Activated CD4-positive, alpha-beta T cell treated with anti-CD3 and anti-CD28 coated beads, Interleukin-2, amount 10 ng/mL, durations not matched to agents 24 days and 14 days (primary cell): ENCODE measurements at places on chromosomes 3 and 15.
A peak's percentile ranks its signal among the peaks of the same experiment; 100 is the strongest.

GRCh38 chr3:32438596-32439344, 47.1 kb downstream of the CMTM7 start:
- DNase-seq = no peak

DNA sequence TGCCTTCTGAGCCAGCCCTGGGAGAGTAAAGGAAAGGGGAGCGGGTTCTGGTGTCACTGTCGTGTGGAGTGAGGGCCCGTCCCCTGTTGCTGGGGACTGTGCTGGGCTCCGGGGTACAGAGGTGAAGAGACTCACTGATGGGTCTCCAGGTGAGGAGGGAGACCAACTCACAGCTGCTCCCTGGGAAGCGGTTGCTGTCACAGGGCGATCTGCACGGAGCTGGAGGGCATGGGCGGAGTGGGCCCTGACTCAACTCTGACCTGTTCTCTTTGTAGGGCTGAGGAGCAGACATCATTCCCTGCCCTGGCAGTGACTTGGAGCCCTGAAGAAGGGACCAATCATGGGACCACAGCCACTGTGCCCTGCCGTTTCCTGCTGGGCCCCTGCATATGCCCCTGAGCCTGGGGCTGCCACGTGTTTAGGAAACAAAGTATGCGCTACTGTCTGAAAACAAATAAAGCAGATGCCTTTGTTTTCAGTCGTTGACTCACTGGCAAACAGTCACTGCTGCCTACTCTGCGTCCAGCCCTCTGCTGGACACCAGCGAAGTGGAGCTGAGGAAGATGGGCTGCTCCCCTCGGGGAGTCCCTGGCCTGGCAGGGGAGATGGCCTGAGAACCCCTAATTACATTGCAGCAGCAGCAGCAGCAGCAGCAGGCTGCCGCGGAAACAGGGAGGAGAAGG, 22.9 kb upstream of the PLXNA1 start:
- DNase-seq = no peak

- no peak for DNase-seq
Measured at GRCh38 chr15:31470756-31471155, 144.1 kb downstream of the KLF13 start.

- peak; percentile 89 for DNase-seq
Measured at GRCh38 chr3:33074217-33075067, 22.5 kb downstream of the GLB1 start.

- no peak for DNase-seq
Measured at GRCh38 chr15:51620641-51621040, 1.9 kb downstream of the DMXL2 start.

DNA sequence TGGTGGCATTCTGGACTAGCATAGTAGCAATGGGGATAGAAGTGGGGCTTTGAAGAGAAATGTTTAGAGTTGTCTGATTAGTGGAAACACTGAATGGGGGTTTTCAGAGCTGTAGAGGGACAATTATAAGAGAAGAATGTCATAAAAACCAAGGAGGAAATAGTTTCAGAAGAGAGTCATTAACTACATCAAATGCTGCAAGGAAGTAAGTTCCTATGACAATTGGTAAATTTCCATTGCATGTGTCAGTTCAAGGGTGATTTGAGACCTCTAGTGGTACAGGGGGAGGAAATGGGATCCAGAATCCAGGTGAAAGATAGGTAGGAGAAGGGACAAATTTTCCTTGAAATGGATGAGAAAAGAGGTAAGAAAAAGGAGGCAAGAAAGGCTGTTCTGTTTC, 68.3 kb upstream of the TBC1D5 start:
- peak; percentile 14 for DNase-seq

- DNase-seq = no peak
Measured at GRCh38 chr3:22263042-22263441, 512.0 kb upstream of the ZNF385D start.

- no peak for DNase-seq
Measured at GRCh38 chr3:25861566-25861965, 71.7 kb downstream of the OXSM start.

DNA sequence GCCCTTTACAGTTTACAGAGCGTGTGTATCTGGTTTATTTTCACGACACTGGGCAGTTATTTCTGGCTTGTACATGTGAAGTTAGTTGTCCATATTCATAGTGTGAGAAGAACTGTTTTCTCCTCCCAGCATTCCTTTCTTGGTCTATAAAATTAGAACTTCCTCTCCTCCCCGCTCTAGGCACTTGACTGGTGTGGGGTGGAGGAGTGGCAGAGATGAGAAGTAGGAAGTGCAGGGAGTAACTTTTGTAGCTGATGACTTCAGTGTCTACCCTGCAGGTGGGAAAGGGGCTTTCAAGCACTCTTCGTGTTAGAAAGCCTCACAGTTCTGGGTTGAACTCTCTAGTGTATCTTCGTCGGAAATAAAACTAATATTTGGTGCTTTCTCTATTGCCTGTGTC, 13.4 kb downstream of the APOD start:
- no peak for DNase-seq

GRCh38 chr3:194421-194820, 2.1 kb upstream of the CHL1 start:
- DNase-seq = no peak

- DNase-seq = no peak
Measured at GRCh38 chr15:35067496-35068347, 17.4 kb downstream of the NANOGP8 start.

- DNase-seq = no peak
Measured at GRCh38 chr3:64223791-64224745, 1.2 kb downstream of the PRICKLE2 start.

DNA sequence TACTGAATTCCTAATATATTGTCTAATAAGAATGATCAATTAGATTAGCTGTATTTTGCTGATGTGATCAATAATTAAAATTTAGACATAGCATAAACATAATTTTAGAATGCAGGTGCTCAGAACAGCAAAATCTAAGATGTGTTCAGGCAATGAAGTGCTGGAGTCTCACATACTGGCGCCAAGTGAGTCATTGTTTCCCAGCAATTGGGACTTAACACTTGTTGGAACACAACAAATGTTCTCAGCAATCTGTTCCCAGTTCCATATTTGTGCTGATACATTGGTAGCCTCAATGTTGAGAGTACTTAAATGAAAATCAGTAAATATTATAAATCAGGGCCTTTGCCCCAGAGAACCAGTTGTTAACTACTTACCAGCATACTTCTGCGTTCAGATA, 619.0 kb downstream of the ROBO1 start:
- no peak for DNase-seq

DNA sequence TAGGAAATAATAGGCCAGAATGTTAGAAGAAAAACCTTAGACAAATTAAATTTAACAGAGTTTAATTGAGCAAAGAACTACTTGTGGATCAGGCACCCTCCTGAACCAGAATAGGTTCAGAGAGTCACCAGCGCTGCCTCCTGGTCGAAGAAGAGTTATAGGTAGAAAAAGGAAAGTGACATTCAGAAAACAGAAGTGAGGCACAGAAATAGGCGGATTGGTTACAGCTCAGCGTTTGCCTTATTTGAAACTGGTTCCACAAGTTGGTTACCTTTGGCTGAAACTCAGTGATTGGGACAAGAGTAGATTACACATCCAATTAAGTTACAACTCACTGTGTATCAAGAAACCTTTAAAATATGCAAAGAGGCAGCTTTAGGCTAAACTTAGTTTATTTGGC, 4.4 kb downstream of the AADAC start:
- DNase-seq = no peak

GRCh38 chr3:81684751-81685395, 76.6 kb downstream of the GBE1 start:
- no peak for DNase-seq

DNA sequence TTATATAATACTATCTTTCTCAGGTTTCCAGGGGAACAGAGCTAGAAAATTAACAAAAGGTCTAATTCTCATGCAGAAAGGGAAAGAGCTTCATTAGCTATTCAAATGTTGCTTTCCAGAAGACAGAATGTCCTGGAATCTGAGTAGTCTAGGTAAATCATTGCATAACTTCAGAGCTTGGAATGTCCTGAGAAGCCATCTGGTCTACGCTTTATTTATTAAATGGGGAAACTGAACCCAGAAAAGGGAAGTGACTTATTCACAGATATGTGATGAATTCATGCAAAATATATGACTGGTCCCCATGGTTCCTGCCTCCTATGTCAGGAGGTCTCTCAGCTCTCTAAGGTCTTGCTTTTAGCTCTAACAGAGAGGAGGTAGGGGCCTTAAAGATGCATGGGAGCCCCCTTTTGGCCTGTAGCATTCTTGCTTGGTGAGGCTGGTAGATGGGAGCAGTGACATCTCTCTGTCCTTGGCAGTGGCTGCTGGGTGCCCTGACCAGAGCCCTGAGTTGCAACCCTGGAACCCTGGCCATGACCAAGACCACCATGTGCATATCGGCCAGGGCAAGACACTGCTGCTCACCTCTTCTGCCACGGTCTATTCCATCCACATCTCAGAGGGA, 99.2 kb downstream of the CEMIP start:
- DNase-seq = no peak

GRCh38 chr15:52118969-52119749, 6.6 kb upstream of the BCL2L10 start:
- no peak for DNase-seq

DNA sequence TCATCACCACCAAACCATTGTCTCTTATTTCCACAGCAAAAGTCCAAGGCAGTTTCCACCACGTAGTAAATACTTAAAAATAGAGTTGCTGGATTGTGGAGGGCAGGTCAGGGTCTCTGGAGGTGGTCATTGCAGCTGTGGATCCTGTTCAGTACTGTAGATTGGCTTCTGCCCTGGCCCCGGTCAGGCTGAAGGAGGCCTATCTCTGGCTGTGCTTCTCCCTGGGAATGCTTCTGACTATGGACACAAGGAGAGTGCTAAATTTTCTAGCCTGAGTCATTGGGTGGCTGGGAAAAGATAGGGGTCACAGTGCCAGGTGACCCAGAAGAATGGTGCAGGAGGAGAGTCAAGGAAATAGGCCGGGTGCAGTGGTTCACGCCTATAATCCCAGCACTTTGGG, 26.3 kb upstream of the GMPPB start:
- DNase-seq = no peak

GRCh38 chr3:168545591-168545990, 449.9 kb upstream of the GOLIM4 start:
- no peak for DNase-seq

DNA sequence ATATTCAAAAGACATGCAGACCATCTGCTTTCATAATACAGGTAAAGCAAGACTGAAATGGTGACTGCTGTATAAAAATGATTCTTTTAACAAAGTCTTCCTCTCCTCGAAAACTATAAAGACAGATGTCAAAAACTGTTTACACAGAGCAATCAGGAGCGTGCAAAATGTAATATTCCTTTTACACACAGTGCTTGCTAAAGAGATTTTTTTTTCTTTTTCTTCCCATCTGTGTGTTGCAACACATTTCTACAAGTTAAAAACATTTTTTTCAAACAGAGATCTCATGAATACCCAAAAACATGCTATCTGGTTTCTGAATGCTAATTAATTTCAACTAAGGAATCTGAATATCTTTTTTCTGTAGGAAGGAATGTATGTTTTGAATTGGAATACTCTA, 22.1 kb downstream of the SATB1 start:
- DNase-seq = no peak

DNA sequence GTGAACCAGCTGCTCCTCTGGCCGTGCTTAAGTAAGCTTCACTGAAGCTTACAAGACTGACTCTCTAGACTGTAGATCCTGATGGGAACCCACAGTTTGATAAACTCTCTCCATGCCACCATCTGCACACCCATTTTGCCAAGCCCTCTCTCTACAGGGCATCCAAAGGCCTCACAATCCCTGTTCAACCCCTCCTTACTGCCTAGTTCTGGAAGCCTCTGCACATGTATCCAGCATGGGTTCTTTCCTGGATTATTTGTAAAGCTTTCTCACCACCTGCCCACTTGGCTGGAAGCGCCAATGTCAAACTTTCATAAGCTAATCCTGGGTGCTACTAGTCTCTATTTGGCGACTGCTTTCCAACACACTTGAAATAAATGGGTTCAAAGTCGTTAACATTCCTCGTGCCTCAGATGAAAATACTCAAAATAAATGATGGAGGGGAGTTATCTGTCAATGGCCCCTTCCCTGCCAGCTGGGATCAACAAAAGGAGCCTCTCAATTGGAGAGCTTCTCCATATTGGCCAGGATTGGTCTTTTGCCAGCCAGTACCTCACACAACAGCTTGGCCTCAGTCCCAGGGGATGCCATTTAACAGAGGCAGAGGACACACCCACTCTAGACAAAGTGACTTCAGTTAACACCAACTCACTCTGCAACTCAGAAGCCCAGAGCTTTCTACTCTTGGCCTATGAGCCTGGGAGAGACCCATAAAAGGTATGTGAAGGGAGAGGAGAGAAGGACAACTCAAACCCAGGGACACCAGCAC, 48.1 kb downstream of the SH3BP5 start:
- no peak for DNase-seq
